EH (cell line): ENCODE measurements at places on chromosomes 2 and 18.

- no peak for DNase-seq
Observed at GRCh38 chr2:88747990-88748389, 56.5 kb downstream of the RPIA start.

- DNase-seq = no peak
Observed at GRCh38 chr18:56224669-56225561, 413.5 kb downstream of the TXNL1 start.

DNA sequence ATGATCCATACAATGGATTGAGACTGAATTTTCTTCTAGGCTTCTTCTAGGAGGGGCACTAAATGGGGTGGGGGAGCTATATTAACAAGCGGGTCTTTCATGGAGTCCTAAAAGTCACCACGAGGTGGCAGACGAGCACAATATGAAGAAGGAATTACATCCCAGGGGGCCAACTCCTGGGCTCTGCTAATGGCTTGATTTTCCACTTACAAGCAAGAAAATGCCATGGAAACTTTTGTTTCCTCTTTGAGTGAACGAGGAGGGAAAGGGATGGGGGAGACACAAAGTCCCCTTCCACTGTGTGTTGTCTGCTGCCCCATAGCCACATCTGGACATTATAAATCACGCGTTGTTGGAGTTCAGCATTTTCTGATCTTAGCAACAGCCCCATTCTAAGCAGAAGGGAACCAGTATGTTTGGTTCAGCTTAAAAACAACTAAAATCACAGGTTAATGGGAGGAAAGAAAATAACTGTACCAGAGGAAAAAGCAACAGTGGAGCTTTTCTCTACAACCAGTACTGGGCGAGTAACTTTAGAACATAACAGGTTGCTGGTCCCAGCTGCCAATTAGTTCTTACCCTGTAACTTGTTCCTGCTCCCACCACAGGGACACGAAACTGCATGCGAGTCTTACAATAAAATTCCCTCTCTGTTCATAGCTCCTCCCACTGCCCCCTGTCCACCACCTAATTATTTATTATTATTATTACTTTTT, 285.0 kb upstream of the PARD3B start:
- peak; percentile 72 for DNase-seq

- DNase-seq = peak; percentile 28
Observed at GRCh38 chr2:231877533-231878456, 48.4 kb downstream of the NPPC start.

DNA sequence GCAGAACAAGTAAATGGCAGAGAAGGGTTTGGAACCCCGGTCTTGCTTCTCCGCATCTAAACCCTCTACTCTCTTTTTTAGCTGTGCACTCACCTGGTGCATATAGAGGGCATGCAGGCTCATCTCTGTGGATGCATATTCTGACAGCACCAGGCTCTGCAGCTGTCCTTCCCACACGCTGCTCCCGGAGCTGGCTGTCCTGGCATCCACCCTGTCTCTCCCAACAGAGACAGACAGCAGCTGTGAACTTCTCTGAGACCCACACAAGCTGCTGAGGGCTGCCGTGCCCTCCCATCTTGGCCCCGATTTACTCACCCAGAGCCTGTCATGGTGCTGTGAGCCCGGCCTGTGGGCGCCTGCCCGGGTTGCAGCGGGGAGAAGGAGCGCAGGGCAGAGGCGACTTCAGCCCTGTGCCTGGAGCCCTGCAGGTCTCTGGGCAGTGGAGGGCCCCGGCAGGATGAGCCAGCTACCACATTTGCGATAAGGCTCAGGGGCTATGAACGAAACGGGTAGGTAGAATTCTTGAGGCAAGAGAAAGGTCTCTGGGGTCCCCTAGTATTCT, 3.3 kb upstream of the ABCB6 start:
- DNase-seq = no peak

- peak; percentile 22 for DNase-seq
Observed at GRCh38 chr2:229118336-229118735, 152.8 kb downstream of the PID1 start.

- DNase-seq = peak; percentile 80
Observed at GRCh38 chr18:421247-422155, 79.0 kb downstream of the COLEC12 start.

DNA sequence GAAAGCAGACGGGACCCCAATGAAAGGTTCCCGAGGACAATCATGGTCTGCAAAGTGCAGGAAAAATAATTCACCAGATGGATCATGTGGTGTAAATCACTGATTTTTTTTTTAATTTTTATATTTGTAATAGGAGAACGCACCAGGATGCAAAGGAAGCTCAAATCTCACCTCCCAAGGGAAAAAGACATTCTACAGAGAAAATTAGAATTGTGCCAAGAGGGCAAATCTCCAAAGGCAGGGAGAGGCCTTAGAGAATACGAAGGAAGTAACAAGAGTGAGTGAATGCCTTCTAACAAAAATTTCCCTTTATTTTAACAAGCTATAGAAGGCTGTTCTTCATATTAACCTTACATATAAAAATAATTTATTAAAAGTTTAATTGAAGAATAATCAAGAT, 90.9 kb downstream of the ANKRD44 start:
- DNase-seq = no peak

DNA sequence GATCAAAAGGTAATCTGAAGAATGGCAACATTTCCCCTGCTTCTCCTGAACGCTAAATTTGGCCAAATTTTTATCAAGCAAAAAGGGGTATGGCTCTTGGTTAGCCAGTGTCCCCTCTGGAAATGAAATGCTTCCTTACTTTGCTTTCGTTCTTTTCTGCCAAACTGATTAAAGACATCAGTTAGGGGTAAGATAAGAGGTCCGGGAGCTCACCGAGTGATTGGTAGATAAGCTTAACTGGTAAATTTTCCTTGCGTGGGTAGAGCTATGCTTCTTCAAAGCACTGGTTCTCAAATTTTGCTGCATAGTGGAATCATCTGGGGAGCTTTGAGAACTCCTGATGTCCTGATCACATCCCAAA, 62.7 kb upstream of the MAPRE2 start:
- no peak for DNase-seq

DNA sequence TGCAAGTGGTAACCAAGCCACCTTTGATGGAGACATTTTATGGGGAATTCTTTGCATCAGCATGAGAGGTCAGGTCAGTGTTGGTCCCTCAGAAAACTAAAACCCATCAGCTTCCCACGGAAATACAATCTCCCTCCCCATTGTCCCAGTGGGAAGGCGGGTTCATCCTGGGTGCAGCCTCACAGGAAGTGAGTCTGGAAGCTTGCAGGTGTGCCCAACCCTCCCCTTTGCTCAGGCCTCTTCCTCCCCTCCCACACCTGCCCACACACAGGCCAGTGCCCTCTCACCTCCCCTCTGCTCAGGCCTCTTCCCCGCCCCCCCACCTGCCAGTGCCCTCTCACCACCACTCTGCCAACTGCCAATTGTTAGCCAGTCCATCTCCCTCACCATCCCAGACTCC, 166.8 kb upstream of the RAB6C start:
- DNase-seq = no peak

- DNase-seq = peak; percentile 5
Observed at GRCh38 chr2:132477436-132477835, 60.8 kb downstream of the GPR39 start.

DNA sequence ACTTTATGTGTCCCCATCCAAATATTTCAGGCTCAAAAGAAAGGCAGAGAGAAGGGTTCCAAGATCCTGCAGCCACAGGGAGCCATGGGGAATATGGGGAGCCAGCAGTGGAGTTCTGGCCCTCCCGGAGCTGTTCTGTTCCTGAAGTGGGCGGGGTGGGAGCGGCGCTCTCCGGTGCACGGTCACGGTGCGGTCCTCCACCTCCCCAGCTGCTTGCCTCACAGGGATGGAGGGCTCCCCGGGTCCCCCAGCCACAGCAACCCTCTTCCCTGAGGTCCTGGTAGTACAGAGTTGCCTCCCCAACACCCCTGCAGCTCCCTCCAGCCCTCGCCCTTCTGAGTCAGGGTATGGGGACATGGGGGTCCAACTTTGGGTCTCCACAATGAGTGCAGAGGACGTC, 26.2 kb upstream of the SNED1 start:
- DNase-seq = no peak

- no peak for DNase-seq
Observed at GRCh38 chr2:27014771-27015433, 17.9 kb upstream of the TMEM214 start.
